Skeletal muscle cell (primary cell): ENCODE measurements at places on chromosomes 3 and 15.

DNA sequence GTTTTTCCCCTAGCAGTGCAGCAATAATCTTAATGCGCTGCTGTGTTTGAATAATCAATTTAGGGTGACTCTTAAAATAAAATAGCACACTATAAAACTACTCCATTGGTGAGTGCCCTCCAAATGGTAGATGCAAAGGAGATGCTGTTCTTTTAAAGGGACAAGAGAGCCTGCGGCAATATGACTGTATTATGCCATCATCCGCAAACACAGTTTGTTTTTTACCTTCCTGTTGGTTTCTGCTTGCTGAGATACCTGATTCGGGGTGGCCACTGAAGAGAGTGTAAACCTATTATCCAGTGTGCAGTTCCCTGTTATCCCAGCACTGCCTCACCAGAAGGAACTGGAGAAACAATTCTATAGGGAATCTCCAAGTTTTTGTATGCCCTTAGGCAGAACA, 523.1 kb upstream of the TGFBR2 start:
- DNase-seq = no peak

GRCh38 chr15:66053991-66054390, 184.7 kb downstream of the RAB11A start:
- DNase-seq = no peak

DNA sequence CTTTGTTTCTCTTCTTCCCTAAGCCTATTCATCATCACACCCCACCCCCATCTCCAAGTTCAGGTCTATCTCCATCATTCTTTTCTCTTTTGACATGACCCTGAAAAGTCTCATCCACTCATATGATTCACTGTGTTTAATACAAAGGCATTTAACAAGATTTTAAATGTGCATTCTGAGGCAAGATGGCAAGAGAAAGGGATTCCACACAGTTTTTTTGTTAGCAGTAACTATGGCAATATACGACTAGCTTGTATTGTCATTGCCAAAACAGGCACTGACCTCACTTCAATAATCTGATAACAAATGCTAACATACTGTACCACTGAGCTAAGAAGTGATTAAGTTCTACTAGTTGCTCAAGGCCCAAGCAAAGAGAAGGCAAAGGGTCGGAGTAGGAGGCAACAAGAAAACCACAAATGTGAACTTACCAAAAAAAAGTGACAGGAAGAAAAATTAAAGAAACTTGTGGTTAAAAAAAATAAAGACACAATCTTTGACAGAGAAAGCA, 53.2 kb downstream of the FBN1 start:
- peak; percentile 95 for DNase-seq

DNA sequence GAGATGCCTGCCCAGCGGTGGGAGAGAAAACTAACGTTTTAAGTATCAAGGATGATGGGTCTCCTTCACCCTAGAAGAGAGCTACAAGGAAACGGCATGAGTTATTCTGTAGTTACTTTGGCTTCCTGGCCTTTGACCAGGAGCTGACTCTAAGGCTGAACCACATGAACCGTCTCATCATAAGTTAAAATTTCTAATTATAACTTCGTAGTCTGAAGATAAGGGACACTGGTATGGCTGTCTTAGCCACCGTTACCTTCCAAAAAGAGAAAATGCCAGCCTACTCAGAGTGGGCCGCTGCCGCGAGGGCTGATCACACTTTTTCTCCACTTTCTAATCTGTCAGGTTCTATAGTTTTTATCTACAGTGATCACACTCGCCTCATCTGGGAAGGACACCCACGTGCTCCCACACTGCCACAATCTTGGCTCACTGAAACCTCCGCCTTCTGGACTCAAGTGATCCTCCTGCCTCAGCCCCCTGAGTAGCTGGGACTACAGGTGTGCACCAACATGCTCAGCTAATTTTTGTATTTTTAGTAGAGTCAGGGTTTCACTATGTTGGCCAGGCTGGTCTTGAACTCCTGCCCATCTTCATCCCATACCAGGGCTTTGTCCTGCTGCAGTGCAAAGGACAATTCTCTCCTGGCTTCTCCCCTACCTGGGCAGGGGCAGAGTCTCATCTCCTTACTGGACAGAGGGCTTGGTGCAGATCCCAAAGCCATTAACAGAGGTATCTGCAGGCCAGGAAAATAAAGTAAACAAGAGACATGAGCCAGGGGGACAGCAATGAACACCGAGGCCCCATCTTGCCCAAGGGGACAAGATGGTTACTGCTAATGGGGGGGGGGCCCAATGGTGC, 73.4 kb downstream of the RFTN1 start:
- no peak for DNase-seq

DNA sequence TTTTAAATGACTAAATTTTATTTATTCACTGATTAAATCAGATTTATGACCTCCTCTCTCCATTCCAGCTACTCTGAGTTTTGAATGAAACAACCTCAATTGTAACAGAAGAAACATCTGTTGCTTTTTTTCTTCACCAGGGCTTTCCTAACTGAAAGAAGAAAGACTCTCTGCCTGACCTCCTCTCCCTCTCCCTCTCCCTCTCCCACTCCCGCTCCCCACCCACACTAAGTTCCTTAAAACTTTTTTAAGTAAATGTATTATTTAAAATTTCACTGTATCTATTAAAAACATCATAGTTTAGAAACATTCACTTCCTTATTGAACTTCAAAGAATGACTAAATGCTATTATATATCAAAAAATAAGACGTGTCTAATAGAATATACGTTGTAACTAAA, 122.0 kb downstream of the TFDP2 start:
- DNase-seq = no peak

DNA sequence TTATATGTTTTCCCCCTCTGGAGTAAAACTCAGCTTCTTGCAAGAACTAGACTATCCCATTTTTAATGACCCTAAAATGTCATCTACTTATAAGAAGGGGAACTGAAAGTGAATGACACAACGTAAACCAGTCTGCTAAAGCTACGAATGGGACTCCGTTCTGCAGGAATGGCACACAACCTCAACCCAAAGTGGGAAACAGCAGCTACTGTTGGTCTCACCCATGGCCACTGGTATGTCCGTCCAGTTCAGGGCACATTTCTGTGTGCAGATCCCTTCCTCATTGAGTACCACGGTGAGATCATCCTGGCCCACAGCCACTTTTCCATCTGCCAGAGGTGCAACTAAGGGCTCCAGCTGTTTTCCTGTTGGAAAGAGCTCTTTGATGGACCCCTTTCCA, 23.8 kb downstream of the VPS39 start:
- DNase-seq = no peak

- no peak for DNase-seq
Observed at GRCh38 chr3:14791343-14791945, 27.3 kb upstream of the FGD5 start.

DNA sequence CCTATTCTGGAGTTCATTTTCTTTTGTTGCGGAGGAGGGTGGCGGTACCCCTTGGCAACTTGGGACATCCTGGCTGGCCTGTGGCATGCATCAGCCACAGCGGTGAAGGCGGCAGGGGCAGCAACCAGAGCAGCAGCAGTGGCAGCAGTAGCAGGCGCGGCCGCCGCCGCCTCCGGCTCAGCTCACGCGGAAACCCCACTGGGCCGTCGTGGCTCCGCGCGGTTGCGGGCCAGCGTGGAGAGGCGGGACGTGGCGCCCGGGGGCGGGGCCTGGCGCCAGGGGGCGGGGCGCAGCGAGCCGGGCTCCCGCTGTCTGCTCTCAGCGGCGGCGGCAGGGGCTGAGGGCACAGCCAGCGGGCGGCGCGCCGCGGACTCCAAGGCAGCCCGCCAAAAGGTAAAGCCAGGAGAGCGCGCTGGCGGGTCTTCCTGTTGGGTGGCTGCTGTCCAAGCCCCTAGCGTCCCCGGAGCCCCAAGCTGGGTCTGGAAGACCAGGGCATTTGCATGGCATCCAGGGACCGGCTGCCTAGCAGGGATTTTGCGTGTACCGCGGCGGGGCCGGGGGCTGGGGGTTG, 334.4 kb upstream of the THRB start:
- no peak for DNase-seq

GRCh38 chr15:85380812-85381642, 624 bp downstream of the AKAP13 start:
- no peak for DNase-seq

DNA sequence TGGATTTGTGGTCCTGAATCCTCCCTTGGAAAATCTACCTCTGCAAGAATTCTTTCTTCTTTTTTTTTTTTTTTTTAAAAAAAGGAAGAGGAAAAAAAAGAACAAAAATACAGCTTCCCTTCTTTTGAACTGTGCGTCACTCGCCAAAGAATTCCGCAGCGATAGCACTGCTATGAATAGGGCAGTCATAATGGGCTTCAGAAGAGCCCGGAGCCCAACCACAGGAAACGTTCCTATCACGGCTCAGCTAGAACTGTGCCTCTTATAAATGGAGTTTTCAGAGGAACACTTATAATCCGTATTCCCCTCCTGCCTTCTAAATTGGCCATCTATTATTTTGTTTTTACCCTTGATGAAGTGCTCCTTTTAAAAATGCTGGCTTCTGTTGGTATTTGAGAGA, 227.7 kb downstream of the ADAMTS17 start:
- DNase-seq = peak; percentile 28

- DNase-seq = no peak
Observed at GRCh38 chr3:173796890-173797289, 399.3 kb downstream of the NLGN1 start.

GRCh38 chr15:78360367-78360801, 20.2 kb downstream of the CRABP1 start:
- no peak for DNase-seq
